ENCODE measurements at places on chromosomes 5 and 9.

DNA sequence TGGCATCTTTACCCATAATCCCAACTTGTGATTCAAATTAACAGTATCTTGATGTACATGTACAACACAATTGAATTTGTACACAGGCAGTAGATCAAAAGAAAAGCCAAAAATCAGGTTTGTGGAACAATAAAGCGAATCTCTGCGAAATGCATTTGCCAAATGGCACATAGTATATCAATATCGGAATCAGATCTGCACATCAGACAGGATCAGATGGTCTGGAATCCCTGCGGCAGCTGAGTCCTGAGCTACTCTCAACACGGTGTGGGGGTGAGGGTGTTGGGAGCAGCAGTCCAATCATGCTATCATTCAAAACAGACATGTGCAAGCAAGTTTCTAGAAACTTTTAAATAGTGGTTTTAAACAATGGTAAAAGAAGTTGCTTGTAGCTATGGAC is 358.3 kb downstream of the SEMA5A start:
- no peak for DNase-seq

- no peak for DNase-seq
These were observed 180.0 kb upstream of the DMAC1 start for GRCh38 chr9:7979611-7980010.

- DNase-seq = no peak
These were observed 135.0 kb downstream of the STK32A start for GRCh38 chr5:147369742-147370374.

- DNase-seq = no peak
These were observed 43.6 kb upstream of the FBXW11 start for GRCh38 chr5:172050080-172050479.

- DNase-seq = no peak
These were observed 94.1 kb downstream of the PLCXD3 start for GRCh38 chr5:41416336-41416735.

GRCh38 chr9:130624154-130624553 is 40.2 kb upstream of the PRDM12 start:
- no peak for DNase-seq

DNA sequence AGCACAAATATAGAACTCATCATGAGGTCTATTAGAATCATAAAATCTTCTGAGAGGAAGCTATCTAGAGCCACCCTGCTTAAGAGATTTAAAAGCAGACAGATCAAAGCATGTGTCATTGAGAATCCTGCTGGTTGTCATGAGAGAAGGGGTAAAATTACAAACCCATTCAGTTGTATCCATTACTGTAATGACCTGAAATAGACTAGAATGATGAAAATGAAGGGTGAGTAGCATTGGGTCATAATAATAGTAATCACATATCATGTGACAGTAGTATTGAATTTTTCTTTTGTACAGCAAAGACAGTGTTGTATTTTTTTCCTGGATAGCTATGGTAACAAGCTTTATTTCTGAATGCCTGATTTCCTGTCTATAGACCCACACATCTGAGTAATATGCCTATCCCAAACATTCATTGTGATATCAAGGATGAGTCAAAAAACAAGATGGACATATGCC is 149.0 kb downstream of the PDE4D start:
- DNase-seq = no peak

DNA sequence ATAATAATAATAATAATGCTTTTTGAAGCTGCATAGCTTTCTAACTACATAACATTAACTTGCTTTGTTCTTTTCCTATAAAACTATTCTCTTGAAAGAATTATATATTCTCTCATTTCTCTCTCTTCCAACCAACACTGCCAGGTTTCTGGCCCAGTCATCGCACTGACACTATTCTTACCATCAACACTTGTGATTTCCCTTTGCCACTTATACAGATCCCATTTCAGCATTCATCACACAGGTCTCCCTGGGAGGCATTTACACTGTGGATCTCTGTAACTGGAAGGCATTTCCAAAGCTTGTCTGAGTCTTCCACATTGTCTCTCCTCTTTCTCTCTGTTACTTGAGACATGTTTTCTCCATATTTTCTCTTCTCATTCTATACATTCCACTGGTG is 777.8 kb upstream of the ACO1 start:
- no peak for DNase-seq

DNA sequence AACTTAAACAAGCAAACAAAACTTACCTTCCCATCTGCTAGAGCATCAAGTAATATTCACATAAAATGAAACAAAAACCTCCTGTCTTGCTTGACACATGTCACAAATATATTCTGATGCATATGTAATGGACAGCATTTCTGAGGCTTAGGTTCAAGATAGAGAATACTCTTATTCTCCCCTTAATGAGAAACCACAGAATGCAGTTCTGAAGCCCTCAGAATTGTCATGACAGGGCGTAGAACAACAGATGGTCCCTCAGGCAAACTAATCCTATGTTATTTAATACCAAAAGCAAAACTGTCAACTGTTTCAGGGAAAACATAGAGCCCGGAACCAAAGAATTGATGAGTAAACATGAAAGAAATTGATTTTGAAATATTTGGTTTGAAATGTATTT is 229.9 kb upstream of the RIOK2 start:
- no peak for DNase-seq

- no peak for DNase-seq
These were observed 190.5 kb downstream of the TTLL11 start for GRCh38 chr9:121902461-121903135.

DNA sequence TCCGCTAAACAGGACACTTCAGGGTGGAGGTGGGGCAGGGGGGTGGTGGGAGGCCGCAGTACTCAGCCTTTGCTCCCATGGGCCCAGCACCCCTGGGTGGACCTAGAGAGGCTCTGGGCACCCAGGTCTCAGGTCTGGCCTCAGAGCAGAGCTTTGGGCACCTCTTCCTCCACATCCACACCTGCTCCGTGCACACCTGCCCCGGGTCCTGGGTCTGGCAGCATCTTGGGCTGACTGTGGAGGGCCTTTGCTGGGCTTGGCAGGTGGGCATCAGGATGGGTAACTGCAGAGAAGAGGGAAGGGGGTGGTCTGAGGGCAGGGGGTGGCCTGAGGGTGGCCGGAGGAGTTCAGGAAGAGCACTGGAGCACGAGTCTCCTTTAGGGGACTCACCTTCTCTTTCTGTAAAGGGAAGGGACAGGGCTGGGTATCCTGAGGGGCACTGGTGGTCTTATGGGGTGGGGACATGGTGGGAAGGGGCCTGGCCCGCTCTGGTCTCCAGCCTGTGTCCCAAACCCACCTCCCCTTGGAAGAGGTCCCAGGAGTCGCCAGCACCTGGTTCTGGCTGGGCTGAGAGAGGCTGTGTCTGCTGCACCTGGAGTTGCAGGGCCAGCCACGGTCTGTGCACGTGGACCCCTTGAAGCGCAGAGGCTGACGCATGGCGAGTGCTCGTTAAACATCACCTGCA is 106.7 kb upstream of the IER5L start:
- no peak for DNase-seq

- no peak for DNase-seq
These were observed 3.7 kb downstream of the ANXA2R start for GRCh38 chr5:43036409-43036808.
